ENCODE measurements at places on chromosomes 7 and 10.

- DNase-seq = no peak
Measured at GRCh38 chr10:20088061-20088701, 271.9 kb downstream of the PLXDC2 start.

DNA sequence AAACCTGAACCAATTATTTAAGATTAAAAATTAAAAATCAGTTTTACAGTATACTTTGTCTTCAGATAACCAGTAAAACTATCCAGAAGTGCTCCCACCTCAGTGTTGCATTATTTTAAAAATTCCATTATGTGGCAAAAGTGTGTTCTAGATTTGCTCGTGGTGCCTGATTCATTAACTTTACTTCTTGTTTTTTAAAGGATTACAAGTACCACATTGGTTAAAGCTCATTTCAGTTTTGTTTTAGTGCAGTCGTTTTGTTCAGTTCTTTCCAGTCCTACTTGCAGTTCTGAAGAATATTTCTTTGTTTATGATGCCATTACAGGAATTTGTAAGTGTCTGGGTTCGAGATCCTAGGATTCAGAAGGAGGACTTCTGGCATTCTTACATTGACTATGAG is 69.0 kb downstream of the SNX10 start:
- DNase-seq = no peak

DNA sequence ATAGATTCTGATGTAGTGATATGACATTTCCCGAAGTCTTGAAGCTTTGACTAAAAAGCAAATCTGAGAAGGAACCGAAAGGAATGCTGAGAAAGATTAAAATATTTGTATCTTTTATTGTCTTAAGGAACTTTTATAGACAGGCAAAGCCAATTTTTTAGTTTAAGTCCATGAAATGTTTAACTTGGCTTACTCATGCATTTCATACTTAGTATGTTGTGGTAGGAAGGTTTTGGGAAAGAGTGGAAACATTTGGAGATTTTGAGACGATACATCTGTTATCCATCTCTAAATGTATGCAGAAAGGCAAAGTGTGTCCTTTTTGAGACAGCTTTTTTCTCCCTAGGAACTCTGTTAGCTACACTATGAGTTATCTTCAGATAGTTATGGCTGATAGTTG is 10.1 kb downstream of the TBC1D12 start:
- DNase-seq = no peak

- DNase-seq = no peak
Measured at GRCh38 chr10:13268841-13269240, 31.0 kb downstream of the PHYH start.

GRCh38 chr7:105849122-105849855 is 27.1 kb downstream of the ATXN7L1 start:
- no peak for DNase-seq

- no peak for DNase-seq
Measured at GRCh38 chr7:45679516-45679915, 105.3 kb downstream of the ADCY1 start.

- DNase-seq = peak; percentile 69
Measured at GRCh38 chr10:79981450-79982361, 32.8 kb upstream of the SFTPD start.

- no peak for DNase-seq
Measured at GRCh38 chr7:151777908-151778670, 98.8 kb downstream of the PRKAG2 start.

DNA sequence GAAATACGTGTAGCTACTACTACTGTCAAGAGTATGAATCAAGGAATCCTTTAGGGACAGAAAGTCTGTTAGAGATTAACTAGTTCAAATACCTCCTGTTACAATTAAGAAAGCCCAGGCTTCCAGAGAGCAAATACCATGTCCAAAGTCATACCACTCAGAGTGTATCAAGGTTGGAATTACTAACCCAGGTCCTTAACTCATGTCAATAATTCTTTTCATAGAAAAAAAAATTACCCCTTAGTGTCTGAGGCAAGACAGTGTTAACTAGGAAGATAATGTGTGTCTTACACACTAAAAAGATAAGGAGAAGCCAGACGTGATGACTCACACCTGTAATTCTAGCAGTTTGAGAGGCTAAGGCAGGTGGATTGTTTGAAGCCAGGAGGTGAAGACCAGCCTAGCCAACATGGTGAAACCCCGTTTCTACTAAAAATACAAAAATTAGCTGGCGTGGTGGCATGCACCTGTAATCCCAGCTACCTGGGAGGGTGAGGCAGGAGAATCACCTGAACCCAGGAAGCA is 423.4 kb downstream of the SORCS1 start:
- DNase-seq = no peak

GRCh38 chr10:24259365-24260130 is 50.6 kb downstream of the KIAA1217 start:
- no peak for DNase-seq

GRCh38 chr7:131501422-131501821 is 55.0 kb downstream of the PODXL start:
- no peak for DNase-seq

DNA sequence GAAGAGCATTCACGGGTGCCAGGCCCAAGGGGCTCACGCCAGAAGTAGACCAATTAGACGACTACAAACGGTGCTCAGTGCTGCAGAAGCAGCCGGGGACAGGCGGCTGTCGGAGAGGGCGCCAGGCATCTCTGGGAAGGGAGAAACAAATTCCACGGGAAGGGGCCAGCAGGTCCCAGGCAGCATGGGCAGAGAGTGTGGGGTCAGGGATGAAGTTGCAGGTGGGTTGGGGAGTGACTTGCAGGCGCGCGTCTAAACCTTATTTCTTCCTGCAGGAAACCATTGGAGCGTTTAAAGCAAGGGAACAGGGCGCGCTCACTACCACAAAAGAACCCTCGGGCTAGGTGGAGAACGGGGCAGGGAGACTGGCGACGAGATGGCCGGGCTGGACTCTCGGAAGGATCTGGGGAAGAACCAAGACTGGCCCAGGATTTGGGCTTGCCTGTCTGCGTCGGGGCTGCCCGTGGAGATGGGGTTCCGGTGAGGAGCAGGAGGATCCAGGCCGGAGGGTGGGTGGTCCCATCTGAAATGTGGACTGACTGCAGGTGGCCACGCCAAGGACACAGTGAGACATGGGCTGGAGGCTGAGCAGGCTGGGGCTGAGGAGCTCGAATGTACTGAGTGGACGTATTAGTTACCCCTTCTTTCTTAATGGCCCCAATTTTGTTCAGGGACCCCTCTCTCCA is 116.3 kb upstream of the DIP2C start:
- DNase-seq = no peak

All from NCI-H774 (cell line).